Activated CD4-positive, CD25-positive, alpha-beta regulatory T cell (primary cell): ENCODE measurements at places on chromosomes 12 and 14.

DNA sequence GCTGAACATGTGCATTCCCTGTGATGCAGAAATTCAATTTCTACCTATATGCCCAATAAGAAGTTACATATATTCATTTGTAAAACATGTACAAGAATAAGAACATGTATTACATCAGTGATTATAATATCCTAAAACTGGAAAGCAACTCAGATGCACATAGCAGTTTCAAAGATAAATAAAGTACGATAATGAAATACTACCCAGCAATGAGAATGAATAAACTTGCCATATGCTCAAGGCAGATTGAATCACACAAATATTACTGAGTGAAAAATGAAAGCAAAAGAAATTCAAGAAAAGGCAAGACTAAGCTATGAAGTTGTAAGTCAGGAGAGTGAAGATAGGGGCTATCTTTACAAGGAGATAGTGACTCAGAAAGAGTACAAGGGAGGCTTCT lies 345.3 kb upstream of the OR4E1 start:
- DNase-seq, result no peak

DNA sequence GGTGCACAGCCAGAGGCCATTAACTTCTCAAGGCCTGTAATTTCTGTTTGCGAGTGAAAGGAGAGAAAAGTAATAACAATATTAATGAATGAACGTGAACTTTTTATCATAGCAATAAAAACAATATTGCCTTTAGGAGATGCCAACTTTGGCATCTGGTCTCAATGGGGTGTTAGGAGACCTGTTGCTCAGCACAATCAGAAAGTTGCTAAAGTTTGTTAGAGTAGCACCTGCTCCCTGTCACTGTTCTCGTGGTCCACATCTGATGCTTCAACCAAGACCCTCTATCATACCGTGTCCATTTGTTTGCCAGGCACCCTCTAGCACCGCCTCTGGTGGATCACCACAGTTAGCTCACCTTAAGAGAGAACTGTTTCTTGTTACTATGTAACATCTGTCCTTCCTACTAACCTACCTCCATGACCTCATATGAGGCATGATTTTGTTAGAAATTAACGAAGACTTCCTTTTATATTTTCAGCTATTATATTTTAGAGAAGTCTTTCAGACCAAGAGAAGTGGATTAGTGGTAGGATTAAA lies 12.5 kb upstream of the CLEC4E start:
- DNase-seq, result no peak

DNA sequence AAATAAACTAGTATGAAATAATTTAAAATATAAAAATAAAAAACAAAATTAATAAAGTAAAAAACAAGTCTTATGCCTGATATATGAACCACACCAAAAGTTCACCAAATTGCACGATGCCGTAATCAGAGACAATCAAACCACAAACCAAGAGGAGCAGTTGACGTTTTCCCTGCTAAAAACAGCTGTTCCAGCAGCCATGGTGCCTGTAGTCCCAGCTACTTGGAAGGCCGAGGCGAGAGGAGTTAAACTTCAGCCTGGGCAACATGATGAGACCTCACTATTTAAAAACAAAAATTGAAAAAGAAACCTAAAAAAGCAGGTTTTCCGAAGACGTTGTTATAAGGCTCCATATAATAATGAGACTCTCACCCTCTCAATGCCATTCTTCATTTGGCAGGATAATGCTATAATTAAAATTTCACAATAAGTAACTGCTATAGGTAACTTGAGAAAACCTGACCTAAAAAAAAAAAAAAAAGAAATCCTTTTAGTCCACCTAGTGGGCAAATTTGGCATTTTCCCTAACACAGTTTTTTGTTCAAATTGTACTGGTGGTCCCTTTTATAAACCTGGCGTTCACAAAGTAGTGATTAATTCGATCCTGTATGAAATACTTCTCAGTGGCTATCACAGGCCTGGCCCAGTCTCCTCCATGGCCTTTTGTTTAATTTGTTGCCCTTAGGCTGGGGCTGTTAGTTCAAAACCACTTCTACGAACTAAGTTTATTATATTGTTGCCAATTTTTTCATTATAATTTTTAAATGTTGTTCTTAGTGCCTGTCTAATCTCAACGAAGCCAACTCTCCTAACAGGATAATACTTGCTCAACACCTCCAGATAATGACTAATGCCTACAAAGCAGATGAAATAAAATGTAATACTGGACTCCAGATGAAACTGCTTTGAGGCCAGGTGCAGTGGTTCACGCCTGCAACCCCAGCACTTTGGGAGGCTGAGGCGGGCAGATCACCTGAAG lies 62.1 kb downstream of the TNFAIP2 start:
- no peak for DNase-seq

DNA sequence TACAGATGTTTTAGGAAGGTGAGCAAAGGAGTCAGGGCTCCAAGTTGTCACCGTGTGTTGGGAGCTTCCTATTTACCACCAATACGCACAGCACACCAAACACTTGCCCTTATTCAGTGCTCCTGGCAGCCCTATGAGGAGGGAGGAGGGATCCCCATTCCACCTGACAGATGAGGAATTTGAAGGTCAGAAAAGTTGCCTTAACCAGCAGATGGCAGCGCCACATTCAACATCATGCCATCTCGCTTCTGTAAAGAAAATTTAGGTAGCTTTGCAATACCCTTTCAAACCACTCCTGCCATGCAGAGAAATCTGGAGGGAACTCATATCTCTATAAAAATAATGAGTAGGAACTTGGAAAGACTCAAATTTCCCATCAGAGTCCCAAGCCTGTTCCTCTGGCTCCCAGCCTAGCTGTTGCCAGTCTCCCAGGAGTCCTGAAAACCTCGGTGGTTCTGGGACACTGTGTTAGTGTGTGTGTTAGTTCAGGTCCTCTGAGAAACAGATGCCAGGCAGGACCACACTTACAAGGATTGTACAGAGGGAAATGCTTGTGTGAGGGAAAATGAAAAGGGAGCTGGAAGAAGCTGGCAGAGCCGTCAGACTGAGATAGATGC lies 410.5 kb downstream of the MED13L start:
- no peak for DNase-seq

- no peak for DNase-seq
These were observed 363 bp upstream of the LMO3 start for GRCh38 chr12:16606201-16606849.

- no peak for DNase-seq
These were observed 97.6 kb downstream of the FOXA1 start for GRCh38 chr14:37497422-37497821.

- no peak for DNase-seq
These were observed 8.8 kb downstream of the OLR1 start for GRCh38 chr12:10163084-10163483.

GRCh38 chr12:129571901-129572494 lies 331.8 kb downstream of the TMEM132D start:
- no peak for DNase-seq

GRCh38 chr12:86914721-86915120 lies 658.5 kb upstream of the MGAT4C start:
- DNase-seq, result no peak

DNA sequence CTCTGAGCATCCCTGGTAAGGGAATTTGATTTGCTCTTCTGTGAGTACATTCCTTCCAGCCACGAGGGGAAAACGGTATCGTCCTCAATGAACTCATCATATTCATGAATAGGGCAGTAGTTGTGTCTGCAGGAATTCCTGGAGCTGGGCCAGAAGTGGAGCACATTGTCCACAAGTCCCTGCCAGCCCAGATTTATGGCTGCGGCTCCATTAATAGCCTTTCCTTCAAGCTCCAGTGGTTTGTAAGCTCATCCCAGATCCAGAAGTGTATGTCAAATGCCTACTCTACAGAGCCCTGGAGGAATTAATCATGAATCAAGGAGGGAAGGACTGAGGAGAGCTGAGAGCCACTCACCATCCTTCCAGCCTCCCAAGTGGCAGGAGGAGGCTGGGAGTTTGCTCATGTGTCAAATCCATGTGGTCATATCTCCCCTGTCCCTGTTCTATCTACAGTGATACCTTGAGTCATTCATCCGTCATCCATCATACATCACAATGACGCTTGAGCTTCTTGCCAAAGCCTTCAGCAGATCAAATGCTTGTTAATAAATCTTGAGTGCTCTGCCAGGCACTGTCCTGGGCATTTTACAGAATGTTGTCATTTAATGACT lies 65.5 kb downstream of the SVOP start:
- no peak for DNase-seq

DNA sequence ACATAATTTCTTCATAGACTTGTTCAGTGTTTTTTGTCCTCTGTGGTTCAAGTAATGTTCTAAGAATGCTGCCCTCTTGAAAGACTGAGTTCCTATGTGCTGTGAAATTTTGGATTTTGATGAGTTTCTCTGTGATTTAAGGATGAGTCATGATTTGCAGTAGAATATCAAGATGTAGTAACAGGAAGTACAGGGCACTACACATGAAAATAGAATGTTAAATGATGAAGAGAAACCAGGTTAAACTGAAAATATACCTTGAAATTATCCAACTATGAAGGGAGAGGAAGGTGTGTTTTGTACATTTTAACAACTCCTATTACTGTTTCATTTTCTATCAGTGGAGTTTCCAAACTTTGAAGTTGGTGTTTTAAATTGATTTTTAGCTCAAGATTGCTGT lies 4.8 kb downstream of the ELK3 start:
- DNase-seq, result no peak

- no peak for DNase-seq
These were observed 252.2 kb upstream of the ATP2B1 start for GRCh38 chr12:89960607-89961394.

DNA sequence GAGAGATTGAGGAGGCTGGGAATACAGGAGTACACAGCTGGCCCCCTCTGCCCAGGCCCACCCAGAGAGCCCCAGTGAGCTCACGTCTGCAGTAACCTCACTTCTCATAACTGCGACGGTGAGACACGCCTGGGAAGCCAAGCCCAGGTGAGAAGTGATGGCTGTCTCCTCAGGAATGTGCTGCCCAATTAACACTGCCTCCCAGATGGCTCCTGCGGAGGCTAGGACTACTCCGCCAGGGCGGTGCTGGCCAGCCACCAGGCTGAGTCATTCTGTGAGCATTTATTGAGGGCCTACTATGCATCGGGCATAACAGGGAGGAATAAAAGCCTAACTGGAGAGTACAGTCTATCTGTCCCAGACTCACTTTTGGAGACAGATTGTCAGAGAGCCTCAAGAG lies 9.3 kb upstream of the TMEM106C start:
- DNase-seq, result no peak

DNA sequence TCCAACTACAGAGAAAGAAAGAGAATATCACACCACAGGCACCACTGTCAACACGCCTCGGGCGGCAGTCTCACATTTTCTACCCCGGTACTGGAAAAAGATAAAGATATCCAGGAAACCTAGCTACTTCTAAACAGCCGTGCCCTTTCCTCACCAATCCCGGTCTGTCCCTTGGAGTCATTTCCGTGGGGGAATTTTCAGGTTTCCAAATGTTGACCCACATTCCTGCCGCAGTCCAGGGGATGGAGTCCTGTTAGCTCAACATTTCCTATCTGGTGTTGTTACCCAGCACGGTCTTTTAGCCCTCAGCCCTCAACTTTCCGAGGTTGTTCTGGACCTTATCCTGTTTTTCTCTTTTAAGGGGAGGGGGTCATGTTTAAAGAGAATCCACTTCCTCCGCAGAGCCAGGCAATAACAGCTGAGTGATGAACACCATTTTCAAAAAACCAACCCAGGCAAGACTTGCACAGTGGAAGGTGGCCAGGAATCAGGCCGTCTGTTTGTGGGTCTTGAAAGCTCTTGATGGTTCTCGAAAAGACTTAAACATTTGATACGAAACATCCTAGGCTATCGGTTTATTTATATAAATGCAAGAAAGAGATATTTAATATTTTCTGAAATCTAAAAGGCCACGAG lies 4.6 kb downstream of the SSH1 start:
- no peak for DNase-seq

GRCh38 chr14:88681755-88682494 lies 110.8 kb downstream of the EML5 start:
- DNase-seq, result no peak

DNA sequence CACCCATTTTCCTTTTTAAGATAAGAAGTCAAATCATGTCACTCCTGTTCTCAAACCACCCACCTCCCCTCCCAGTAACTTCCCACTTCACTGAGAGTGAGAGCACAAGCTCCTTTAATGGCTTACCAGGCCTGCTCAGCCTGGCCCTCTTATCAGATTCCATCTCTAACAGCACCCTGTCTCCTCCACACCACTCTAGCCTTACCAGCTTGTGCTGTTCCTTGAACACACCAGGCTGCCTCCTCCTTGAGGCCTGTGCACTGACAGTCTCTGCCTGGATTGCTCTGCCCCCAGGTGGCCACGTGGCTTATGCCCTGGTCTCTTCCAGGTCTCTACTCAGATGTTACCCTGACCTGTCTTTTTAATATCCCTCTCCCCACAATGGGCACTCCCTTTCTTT lies 40.1 kb upstream of the EVL start:
- DNase-seq, result no peak

- DNase-seq, result no peak
These were observed 12.8 kb downstream of the KRT80 start for GRCh38 chr12:52178984-52179383.

DNA sequence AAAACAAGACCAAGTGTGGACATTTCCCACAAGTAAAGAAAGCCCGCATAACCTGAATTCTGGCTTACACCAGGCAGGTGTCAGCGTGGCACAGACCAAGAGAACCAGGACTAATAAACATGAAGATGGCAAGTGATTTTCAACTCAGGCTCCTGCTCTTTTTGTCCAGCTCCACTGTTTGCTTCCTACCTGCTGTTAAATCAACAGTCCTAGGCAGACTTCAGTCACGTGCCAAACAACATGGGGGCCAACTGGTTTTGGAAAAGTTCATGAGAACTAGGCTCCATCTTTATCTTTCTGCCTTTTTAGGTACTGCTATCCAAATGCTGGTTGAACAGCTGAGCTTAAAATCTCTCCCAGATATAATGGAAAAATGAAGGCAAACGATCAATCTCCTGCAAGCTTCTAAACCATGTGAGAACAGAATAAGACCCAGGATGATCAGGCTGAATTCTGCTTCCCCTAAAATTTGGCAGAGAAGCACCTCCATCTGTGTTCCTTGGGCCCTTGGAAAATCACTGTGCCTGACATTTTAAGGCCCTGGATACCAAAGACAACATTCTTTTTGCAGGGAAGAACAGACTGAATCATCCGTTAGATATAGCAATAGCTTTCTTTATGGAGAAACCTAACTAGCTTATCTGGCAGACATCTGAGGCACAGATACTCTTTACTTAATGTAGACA lies 215.6 kb upstream of the USP15 start:
- no peak for DNase-seq

DNA sequence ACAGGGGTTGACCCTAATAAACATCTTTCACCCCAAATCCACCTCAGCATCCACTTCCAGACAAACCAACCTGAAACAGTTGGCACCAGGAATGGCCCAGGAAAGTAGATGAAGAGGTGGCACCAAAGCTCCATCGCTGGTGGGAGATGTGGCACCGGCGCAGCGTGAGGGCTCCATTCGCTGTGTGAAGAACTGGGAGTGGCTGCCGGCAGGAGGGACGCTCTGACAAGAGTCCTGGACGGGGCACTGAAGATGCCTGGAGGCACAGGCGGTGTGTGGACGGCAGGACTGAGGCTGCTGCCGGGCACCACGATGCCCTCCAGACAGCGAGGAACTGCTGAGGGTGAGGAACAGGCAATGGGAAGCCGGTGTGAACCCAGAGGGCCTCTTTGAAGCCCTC lies 29.3 kb downstream of the DIO3 start:
- DNase-seq, result no peak

GRCh38 chr12:56914724-56915123 lies 19.5 kb downstream of the SDR9C7 start:
- no peak for DNase-seq

- no peak for DNase-seq
These were observed 24.6 kb downstream of the TPCN1 start for GRCh38 chr12:113245695-113246477.
